ENCODE measurements at places on chromosomes 3 and 15.

GRCh38 chr3:25080461-25080860, 347.6 kb upstream of the RARB start:
- DNase-seq: no peak

- no peak for DNase-seq
Measured at GRCh38 chr15:85581495-85581894, 201.1 kb downstream of the AKAP13 start.

- no peak for DNase-seq
Measured at GRCh38 chr3:150308037-150308319, 100.1 kb upstream of the TSC22D2 start.

GRCh38 chr3:183631715-183632114, 3.7 kb upstream of the KLHL24 start:
- no peak for DNase-seq

GRCh38 chr3:126397610-126398422, 3.1 kb downstream of the CFAP100 start:
- DNase-seq: no peak

DNA sequence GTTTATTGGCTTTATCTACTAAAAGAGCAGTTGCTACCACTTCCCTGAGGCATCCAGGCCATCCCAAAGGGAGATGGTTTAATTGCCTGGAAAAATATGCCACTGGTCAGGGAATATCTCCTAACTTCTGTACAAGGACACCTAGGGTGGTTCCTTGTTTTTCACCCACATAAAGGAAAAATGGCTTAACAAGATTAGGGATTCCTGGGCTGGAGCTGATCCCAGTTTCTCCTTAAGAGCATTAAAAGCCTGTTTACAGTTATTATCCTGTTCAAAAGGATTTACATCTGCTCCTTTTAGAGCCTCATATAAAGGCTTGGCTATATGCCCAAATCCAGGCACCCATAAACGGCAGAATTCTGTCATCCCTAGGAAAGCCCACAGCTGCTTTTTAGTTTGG, 70.2 kb upstream of the WNT7A start:
- DNase-seq: no peak

GRCh38 chr3:186989429-186989828, 59.1 kb downstream of the ST6GAL1 start:
- no peak for DNase-seq

DNA sequence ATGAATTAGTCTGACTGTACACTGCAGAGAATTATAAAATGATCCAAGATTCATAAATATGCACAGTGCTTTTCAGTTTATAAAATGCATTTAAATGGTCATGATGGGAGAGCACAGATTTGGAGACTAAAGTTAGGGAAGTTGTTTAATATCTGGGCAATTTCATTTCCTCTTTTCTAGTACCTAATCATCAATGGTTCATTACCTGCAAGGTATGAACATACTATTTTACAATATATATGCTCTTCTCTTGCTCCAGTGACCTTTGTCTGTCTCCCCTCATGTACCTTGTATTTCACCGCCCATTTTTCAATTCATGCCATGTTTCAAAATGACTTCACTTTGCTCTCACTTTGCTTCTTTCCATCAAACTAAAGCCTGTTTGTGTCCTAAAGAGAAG, 114.5 kb downstream of the SUCNR1 start:
- DNase-seq: no peak

DNA sequence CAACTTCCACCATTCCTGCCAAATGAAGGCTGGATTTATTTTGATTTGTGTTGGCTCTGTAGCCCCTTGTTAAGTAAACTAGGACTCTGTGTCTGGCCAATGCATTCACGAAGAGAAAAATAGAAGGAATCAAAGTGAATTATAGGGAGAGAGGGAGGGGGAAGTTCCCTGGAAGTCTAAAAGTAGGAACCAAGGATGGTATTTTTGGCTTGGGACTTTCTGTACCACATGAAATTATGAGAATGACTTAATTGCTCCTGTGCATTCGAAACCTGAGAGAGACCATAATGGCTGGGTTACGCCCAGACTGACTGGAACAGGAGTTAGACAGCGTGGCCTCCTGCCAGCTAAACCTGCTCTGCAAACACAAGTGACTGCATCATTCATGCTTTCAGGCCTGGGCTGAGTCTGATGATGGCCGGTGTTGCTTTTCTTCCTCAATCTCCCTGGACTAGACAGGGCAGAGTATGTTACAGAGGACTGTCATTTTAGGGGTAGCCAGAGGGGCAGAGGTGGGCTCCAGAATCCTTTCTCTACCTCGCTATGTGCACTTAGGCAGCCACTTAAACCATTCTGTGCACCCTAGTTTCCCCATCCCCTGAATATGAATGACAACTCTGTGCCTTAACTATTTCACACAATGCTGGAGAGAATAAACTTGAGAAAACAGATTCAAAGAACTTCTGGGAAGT, 58.9 kb downstream of the MYO1E start:
- DNase-seq: no peak

DNA sequence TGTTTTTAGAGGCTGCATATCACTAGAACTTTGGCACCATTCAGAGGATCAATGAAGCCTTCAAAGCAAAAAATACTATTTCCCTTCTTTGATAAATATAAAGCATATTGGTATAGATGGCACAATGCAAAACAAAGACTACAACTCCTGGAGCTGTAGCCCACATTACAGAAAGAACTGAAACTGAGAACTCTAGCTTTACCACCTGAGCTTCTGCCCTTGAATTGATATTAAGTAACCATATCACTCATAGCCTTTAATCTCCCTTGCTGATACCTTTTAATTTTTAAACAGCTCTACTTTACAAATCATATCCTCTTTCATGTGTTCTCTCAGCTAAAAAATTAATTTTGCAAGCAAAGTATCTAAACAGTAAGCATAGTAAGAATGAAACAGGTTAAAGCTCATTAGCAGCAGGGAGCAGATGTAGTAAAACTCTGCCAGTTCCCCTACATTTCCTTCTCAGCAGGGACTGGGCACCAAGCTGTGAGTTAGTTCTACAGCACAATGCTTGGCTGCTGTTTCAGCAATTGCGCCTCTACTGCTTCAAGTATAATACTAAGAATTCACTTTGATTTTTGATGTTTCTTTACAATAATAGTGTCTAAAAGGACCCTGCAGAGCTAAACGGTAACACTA, 97.9 kb upstream of the NANOGP8 start:
- no peak for DNase-seq

GRCh38 chr15:91855684-91856489, 2.4 kb downstream of the SLCO3A1 start:
- no peak for DNase-seq

GRCh38 chr15:40244961-40245523, 6.2 kb downstream of the PAK6 start:
- DNase-seq: no peak

GRCh38 chr3:146465693-146466465, 3.5 kb downstream of the PLSCR2 start:
- no peak for DNase-seq

GRCh38 chr15:40334941-40335795, 5.6 kb downstream of the CCDC9B start:
- no peak for DNase-seq

DNA sequence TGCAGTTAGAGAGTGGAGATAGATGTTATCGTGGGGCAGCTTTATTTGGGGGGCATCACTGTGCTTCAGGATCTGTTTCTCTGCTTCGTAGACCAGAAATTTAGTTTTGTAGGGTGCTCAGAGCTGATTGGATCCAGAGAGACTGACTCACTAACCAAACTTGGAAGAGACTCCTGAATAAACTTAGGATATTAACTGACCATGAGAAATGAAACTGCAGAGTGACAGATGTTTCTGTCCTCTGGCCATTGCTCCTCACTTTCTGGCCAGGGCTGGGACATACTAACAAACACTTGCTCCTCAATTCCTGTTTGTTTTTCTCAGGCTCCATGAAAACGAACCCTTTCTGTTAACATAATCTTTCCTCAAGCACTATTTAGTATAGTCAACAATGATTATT, 4.3 kb downstream of the ZNF592 start:
- no peak for DNase-seq

DNA sequence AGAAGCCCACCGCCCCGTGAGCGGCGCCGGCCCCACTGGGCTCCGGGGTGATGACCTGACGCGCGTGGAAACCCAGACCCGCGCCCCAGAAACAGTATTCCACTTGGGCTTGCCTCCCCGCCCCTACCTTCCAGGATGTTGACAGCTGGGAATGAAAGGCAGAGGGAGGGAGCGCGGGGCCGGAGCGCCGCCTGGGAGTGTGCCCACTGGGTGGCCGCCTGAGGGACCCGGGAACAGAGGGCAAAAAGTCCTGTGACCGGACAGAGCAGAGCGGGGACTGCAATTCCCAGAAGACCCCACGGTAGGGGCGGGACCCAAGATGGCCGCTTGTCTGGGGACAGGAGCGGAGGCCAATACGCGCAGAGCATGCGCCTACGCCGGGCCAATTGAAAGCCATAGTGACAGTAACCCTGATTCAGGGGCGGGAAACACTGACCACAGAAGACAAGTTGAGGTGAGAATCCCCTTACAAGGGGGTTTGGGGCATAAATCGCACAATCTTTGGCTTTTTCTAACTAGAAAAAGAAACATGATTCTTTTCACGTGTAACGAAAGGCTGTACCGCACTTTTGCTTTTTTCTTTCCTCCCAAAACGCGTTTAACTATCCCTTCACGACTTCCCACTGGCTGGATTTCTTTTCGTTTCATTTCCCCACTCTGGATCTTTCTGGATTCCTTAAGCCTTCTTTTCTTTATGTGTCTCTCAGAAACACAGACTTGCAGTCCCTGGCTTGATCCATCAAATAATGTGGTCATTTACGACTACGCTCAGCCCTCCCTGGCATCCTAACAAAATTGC, at the start of gene FHIT:
Gene FHIT, minus strand, starts transcription at position 279 of the 799 bp plus-strand sequence.
- DNase-seq: peak; percentile 82

GRCh38 chr15:65072027-65072426, 4.2 kb upstream of the RASL12 start:
- DNase-seq: no peak

GRCh38 chr15:85379403-85380131, 836 bp upstream of the AKAP13 start:
- DNase-seq: peak; percentile 25

DNA sequence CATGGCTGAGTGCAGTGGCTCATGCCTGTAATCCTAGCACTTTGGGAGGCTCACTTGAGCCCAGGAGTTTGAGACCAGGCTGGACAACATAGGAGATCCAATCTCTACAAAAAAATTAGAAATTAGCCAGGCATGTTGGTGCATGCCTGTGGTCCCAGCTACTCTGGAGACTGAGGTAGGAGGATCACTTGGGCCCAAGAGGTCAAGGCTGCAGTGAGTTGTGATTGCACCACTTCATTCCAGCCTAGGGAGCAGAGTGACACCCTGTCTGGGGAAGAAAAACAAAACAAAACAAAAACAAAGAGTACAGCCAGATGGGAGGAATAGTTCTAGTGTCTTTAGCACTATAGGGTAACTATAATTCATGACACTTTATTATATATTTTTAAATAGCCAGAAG, 26.2 kb upstream of the COMMD4 start:
- no peak for DNase-seq

- DNase-seq: no peak
Measured at GRCh38 chr3:98744283-98744682, 18.9 kb upstream of the ST3GAL6 start.

GRCh38 chr3:38130631-38131065, 6.3 kb downstream of the ACAA1 start:
- no peak for DNase-seq

DNA sequence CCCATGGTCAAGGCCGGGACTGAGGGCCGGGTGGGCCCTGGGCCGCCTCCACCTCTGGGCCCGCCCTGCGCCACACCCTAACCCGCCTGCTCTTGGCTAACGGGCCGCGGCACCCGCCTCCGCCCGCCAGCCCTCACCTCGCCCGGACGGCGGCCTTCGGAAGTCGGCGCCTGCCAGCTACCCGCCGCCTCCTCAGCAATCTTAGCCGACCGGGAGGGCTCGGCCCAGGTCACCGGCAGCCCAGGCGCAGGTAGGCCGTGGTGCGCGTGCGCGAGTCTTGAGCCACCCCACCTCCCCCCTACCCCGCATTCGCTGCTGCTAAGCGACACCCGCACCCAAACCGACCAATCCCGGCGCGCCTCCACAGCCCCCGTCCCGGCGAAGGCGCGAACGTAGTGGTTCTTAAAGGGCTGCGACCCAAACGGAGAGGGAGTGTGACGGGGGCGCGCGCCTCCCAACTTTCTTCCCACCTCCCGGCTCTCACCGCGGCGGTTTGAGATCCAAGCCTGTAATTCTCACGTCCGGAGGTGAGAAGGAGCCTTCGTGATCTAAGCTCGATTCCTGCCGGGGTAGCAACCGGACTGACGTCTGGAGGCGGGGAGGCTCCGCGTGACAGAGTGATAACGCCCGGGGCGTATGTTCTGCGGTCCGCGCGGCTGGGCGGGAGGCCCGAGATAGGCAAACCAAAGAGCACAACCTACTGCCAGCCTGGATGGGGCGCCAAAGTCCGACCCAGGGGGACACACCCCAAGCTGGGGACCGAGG, at the start of gene SEC22C:
Gene SEC22C, minus strand, starts transcription at position 259 of the 765 bp plus-strand sequence. CDS start 12,921 bp downstream, outside the sequence.
- peak; percentile 89 for DNase-seq

DNA sequence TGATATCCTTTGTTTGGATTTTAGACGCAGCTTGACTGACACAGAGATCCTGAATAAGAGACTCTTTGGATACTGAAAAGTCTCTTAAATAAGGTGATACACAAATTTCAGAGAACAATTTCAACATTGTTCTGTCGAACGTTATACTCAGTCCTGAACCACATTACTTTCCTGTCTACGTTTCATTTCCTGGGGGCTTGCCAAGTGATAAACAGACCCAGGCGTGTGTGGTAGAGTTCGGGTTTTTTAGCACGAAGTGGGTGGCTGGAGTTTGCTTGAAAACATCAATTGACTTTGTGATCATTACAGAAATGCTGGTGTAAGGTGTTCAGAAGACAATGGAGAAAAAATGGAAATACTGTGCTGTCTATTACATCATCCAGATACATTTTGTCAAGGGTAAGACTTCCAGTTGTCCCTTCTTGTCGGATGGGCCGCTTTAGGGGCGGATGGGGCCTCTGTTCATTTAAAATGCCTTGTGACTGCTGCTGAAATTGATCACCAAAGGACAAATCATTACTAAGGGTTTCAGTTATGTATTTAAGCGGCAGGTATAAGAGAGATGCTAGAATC, at the start of gene CD96:
Gene CD96, plus strand, starts transcription at position 287 of the 573 bp plus-strand sequence. Its CDS starts 52 bp downstream, at position 339.
- peak; percentile 36 for DNase-seq

DNA sequence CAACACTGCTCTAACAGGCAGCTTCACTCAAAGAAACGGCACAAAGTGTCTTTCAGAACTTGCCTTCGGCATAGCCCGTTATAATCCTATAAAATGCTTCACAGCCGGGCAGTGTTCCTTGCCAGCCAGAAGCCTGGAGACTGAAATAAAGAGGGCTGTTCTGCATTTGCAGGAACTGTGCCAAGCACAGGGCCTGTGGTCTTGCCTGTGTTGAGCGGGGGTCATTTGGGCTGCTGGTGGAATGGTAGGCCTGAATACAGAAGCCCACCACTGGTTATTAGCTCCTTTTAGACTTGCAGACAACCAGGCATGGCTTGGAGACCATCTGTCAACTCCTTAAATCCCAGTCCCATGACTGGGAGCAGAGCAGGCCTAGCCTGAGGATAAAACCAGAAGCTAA, 4.7 kb upstream of the ARHGEF3 start:
- no peak for DNase-seq

- DNase-seq: no peak
Measured at GRCh38 chr15:39948817-39949216, 14.9 kb downstream of the EIF2AK4 start.

- no peak for DNase-seq
Measured at GRCh38 chr3:107976202-107976800, 114.5 kb downstream of the CD47 start.

GRCh38 chr3:78979028-78979427, 788.8 kb downstream of the ROBO1 start:
- DNase-seq: no peak
